Sciatic nerve (tissue), 2 donors: ENCODE measurements at places on chromosomes 7 and 10.
A peak's percentile ranks its signal among the peaks of the same experiment; 100 is the strongest.

DNA sequence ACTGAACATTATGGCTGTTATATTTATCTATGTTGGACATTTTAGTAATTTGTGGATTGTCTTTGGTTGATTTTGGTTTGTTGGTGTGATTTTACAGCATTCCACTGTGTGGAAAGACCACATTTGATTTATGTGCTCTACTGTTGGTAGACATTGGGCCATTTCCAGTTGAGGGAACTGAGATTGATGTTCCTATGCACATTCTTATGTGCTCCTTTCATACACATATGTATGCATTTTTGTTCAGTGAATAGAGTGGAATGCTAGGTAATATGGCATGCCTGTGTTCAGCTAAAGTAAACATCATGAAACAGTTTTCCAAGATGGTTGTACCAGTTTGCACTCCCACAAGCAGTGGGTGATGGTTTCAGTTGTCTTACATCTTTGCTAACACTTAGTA is 15.1 kb downstream of the CACNB2 start:
- no peak for DNase-seq

DNA sequence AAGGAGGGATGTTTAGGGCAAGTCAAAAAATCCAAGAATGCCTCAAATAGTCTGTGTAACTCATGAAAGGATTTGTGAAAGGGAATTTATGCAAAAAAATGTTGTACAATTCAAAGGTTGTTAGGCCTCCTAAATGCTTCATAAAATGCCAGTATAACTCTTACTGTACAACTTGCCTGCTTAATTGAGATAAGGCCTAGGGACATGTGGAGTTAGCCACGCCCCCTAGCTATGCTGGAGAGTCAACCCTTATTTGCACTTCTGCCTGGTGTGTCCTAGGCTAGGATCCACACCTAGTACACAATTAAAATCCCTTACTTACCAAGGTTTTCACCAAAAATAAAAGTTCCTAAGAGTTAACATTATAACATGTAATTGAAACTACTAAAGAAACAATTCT is 77.2 kb downstream of the ZNF680 start:
- DNase-seq: no peak

DNA sequence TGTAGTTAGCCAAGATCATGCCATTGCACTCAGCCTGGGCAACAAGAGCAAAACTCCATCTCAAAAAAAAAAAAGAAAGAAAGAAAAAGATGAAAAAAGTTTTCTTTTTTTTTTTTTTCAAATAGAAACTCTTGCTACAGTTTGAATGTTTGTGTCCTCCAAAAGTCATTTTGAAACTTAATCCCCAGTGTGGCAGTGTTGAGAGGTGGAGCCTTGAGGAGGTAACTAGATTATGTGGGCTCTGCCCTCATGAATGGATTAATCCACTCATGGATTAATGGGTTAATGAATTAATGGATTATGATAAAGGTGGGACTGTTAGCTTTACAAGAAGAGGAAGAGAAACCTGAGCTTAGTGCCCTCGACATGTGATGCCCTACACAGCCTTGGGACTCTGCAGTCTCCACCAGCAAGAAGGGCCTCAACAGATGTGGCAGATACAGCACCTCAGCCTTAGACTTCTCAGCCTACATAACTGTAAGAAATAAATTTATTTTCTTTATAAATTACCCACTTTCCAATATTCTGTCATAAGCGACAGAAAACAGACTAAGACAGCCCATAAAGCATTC is 25.1 kb downstream of the CPEB3 start:
- DNase-seq: no peak

- DNase-seq: no peak
These were observed 10.2 kb upstream of the LMOD2 start for GRCh38 chr7:123645516-123645915.

DNA sequence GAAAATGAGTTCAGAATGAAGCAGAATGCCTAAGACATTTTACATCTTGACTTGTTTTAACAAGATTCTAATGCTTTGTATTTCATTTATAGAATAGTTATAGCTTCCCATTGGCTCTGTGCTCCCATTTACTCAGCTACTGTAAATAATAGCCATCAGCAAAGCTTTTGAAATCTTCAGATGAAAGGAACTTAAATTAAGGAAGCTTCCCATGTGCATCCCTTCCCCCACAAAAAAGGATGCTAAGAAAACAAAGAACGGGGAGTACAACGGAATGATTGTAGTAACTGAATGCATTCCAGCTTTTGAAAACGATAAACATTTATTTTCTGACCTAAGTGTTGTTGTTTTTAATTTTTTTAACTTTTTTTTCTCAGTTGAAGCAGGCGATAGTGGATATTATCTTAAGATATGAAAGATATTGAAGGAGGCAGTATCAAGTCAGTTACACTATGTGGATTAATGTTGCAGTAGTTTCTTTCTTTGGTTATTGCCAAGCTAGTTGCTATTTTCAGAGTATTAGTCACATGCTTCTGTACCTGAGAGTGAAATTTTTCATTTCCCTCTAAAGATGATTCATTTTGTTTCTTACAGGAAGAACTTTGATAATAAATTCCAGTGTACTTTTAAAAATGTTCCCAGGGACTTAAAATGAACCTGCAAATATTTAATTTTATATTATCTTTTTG is 129.2 kb downstream of the KCND2 start:
- DNase-seq: no peak

DNA sequence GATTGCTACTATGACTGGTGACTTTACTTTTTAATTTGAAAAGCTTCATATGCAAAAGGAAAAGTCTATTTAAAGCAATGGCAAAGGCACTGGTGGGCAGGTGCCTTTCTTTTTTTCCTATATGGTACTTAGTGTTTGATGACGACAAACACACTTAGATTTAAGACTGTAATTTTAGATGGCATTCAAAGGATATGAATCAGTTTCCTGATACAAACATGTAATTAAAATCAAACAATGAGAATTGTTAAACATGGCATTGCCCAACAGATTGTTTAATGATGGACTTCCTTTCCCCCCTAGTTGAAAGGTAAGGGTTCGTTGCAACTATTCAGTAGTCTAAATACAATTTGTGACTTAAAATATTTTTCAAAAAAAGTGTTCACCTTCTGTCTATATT is 106.5 kb upstream of the SEMA3C start:
- no peak for DNase-seq

DNA sequence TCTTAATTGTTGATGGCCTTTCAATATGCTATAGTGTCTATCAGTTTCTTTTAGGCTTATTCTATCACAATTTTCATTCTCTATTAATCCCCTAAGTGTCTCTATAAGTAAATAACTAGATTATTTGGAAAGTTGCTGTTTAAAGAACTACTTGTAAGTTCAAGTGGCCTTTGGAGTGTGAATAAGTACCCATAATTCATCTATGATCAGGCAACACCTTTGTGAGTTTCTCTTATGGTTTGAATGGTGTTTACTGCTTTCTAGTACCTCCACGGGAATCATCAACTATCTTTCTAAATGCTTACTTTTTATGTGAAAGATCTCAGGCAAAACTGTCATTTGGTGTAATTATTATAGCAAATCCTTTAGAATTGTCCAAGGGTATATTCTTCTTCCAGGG is 166.7 kb downstream of the POU6F2 start:
- no peak for DNase-seq

- DNase-seq: peak; percentile 75
These were observed at the start of gene SCRN1 for GRCh38 chr7:29989257-29989995. Gene SCRN1, minus strand, starts transcription at chr7:29989801. Its CDS starts 20,734 bp downstream, at chr7:29969067.

GRCh38 chr10:112750427-112751167 is 199.4 kb upstream of the TCF7L2 start:
- DNase-seq: no peak

- no peak for DNase-seq
These were observed 48.8 kb downstream of the VIM start for GRCh38 chr10:17276756-17277424.

DNA sequence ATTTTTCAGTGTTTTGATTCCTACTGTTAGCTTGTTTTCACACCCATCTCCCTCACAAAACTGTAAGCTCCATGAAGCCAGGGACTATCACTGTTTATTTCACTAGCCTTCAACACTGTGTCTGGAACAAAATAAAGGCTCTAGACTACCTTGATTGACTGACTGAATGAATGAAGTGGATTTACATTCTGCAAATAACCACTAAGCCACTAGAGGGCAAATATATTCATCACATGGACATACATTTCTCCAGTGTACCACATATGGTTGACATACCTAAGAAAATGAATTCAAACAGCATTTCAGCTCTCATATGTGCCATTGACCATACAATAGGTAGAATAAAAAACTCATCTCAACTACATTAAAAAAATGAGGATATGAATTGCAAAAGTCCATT is 185.9 kb downstream of the RAB11FIP2 start:
- no peak for DNase-seq

- DNase-seq: no peak
These were observed 167.5 kb downstream of the NRF1 start for GRCh38 chr7:129778770-129779601.

DNA sequence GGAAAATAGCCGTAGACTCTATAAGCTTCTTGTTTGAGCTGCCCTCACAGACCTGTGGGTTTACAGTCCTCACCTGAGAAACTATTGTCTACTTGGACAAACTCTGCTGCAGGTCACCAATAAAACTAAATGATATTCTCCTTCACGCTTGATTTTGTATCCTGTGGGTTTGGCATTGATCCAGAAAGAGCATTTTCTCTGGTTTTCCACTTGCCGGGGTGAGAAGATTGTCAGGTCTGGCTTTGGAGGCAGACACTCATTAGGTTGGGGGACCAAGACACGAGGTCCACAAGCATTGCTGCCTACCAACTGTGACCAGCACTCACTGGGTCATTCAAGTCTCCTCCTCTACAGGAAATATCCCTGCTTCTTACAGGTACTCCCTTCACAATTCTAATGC is 68.5 kb downstream of the CDC14C start:
- no peak for DNase-seq

- no peak for DNase-seq
These were observed 294.6 kb downstream of the PTEN start for GRCh38 chr10:88157981-88158465.

- DNase-seq: no peak
These were observed 186.2 kb upstream of the SVIL start for GRCh38 chr10:29820890-29821461.

DNA sequence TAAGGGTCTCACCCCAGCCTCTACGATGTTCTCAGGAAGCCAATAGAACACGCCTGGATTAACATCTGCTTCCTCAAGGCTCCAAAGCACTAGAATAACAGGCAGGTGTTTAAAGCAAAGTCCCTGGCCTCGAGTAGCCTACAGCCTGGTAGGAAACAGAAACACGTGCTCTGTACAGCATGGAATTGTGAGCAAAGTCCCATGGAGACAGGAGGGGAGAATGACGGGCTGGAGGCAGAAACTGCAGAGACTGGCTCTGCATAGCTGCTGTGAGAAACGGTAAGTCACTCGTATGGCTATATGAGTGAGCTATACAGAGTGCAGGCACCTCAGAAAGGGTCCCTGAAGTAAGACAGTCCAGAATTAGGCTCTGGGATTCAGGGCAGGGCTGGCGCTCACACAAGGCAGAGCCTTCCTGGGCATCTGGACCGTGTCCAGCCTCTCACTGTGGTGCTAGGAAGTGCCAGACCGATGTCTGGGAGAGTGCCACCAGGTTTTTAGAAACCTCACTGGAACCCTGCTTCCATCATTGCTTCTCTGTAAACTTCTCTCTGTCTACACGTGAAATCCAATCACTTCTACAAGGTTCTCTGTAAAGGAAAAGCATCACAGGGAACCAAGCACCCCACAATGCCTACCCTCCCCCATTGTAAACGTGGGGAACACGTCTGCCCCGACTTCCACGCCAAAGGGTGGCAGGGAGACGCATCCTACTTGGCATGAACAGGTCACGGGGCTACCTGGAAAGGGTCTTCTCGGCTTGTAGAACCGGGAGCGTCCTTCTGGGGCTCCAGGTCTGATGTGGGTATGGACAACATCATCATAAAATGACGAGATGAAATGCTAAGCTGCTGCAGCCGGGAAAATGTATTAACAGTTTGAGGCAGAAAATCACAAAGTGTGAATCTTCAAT is 38.8 kb upstream of the SHH start:
- peak; percentile 28 for DNase-seq

- DNase-seq: peak; percentile 64
These were observed 141.6 kb downstream of the HIBADH start for GRCh38 chr7:27520815-27521790.

- no peak for DNase-seq
These were observed 11.2 kb downstream of the BMPER start for GRCh38 chr7:33916357-33917081.

- no peak for DNase-seq
These were observed 234.5 kb upstream of the FZD1 start for GRCh38 chr7:91029688-91030087.

GRCh38 chr10:36170943-36171501 is 528.9 kb upstream of the FZD8 start:
- DNase-seq: no peak

GRCh38 chr7:100604976-100605911 is 3.1 kb downstream of the PCOLCE start:
- DNase-seq: no peak

DNA sequence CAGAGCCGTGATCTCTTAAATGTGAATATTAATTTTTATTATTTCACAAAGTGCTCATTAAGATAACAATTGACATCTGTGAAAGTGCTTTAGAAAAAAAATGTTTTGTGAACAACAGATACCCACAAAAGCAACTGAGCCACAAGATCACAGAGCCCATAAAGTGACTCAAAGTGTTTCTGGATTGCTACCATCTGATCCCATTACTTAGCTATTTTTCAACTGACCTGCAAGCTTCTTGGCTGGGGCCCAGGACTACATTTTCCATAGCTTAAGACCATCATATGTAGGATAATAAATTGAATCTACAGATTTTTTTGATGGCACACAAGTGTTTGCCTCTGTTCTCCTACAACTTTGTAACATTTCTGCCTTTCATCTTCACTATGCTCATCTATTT is 674.4 kb downstream of the PHTF2 start:
- DNase-seq: no peak

DNA sequence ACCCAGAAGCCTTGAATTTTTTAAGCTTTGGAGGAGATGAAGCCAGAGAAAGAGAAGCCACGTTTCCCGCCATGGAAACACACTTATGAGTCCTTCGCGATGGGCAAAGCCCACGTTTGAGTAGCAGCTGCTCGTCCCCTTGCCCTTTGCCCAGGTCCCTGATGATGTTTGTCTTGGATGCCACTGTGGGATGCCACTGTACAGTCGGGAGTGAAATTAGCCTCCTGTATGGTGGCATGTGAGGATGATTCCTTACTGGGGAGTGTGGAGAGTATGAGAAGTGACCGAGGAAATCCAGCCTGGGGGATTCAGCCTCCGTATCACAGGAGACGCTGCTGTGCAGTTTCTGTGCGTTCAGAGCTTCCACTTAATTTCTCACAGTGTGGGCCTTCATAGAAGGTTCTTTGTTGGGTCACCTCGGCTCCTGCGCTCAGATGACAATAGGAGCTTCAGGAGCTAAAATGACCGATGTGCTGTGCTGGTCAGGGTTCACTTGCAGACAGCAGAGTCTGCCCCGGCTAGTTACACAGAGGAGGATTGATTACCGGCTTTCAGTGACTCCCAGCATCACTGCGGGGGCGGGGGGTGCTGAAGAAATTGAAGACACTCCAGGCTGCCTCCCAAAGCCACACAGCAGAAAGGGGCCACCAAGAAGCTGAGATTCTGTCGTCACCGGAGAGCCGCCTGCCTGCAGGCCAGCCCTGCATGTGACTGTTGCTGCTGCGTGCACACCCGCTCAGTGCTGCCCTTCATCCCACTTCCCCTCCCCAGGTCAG is 122.1 kb upstream of the SFMBT2 start:
- no peak for DNase-seq

- DNase-seq: no peak
These were observed 19.4 kb downstream of the TRPV5 start for GRCh38 chr7:142914121-142914520.
